ENCODE measurements at places on chromosomes 6 and 20. TPM values are rescaled to one million over a fixed set of nuclear protein-coding genes. Genes with fewer than 3 reads are reported as not detected.

Gene LRRN4
- under 0.01 TPM for total RNA-seq

Gene BPIFB2
- not detected for total RNA-seq

Gene TULP1
- total RNA-seq = not detected

DNA sequence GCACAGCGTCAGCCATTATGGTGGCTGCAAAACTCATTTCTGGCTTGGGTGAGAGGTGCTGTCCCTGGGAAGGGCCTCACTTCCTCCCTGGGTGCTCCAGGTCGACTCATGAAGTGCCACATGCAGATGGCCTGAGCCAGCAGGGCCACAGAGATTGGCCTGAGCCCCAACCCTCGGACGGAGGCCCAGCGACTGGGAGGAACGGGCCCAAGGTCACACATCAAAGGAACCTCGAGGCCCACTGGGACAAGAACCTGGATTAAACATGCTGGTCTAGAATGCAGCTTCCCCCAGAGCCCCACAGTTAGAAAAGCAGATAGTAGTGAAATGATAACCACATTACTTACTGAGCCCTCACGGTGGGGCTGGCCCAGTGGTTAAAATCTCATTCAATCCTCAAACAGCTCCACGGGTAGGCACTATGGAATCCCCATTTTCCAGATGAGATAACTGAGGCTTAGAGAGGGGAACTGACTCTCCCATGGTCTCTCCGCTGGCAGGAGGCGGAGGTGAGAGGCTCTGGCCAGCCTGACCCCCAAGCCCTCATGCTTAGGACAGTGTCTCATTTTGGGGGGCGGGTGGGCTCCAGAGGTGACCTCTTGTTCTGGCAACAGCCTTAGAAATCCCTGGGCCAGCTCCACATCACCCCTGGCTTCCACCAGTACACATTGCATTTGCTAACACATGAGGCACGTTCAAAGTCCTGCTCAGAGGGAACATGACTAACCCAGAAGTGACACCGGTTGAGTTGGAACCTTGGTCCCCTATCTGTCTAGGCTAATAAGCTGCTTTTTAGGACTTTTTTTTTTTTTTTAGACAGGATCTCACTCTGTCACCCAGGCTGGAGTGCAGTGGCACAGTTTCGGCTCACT, 53.0 kb downstream of the SRC start:
- DNase-seq = no peak

DNA sequence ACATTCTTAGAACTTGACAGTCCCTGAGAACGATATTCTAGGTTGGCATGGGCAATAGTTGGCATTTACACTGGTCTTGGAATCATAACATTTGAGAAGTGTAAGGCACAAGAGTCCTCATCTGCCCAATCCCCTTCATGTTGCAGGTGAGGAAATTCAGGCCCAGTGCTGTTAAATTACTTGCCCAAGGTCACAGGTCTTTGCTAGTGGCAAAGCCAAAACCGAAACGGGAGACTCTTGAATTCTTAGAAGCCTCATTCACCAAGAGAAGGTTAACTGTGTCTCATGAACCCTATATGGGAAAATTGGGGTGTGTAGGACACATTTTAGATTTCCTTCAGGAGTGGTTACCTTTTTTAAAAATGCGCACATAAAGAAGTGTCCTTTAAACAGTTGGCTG, 7.2 kb downstream of the E2F3 start:
- no peak for DNase-seq

GRCh38 chr20:1809611-1810510, 85.3 kb upstream of the SIRPA start:
- no peak for DNase-seq

DNA sequence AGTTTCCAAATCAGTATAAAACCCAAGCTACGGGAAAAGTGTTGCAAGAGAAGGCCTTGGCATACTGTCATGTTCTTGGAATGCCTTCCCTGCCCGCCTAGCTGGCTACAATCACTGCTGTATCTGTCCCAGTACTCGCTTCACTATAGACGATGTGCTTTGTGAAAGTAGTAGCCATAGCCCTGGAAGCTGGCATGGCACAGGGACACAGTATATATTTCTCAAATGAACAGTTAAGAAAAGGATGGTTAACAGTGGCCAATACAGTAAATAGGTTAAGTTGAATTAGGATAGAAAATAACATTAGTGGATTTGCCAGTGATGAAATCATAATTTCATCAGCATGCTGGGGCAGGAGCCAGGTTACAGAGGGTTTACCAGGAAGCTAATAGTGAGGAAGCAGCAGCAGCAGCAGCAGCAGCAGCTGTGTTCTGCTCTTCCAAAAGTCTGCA, 499.3 kb downstream of the CDKAL1 start:
- peak; percentile 85 for DNase-seq

- DNase-seq = no peak
Observed at GRCh38 chr20:18057101-18057993, at the start of gene OVOL2. Gene OVOL2, minus strand, starts transcription at chr20:18057916. Its CDS starts 282 bp downstream, at chr20:18057634.

Gene C6orf163
- total RNA-seq = 2.9 TPM

DNA sequence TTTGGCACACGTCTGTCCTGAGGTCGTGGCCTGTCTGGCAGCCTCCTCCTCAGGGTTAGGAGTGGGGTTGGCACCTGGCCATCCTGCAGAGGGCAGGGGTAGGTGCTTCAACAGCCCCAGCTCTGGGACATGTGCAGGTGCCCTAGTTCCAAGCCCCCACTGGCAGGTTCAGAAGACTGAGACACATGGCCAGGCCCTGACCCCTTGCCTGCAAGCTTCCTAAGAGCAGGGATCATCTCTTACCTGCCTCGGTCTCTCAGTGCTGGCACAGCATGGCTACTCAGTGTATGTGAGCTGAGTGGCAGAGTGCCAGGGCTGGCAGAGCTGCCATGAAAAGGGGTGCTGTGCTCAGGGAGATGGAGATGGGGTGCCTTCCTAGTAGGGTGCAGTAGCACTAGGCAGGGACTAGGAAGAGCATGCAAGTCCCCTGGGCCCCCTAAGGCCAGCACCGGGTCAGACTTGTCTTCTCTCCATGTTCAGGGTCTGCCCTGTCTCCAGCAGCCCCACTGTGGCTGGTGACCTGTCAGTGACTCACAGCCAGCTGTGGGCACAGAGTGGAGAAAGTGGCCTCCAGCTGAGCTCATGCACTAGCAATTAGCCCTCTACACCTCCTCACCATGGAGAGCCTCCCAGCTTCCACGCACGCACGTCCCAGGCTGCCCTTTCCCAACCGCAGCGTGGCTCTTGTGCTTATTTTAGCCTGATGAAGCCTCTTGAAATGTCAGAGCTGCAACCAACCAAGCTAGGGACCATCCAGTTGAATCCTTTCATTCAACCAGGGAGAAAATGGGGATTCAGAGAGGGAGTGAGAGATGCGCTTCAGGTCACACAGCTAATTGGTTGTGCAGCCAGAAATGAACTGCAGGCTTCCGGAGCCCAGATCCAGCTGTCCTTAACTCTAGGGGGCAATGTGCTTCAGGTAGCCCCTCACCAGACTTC, 116.6 kb downstream of the MRPL14 start:
- DNase-seq = peak; percentile 93
